ENCODE measurements at places on chromosomes 4 and X.

DNA sequence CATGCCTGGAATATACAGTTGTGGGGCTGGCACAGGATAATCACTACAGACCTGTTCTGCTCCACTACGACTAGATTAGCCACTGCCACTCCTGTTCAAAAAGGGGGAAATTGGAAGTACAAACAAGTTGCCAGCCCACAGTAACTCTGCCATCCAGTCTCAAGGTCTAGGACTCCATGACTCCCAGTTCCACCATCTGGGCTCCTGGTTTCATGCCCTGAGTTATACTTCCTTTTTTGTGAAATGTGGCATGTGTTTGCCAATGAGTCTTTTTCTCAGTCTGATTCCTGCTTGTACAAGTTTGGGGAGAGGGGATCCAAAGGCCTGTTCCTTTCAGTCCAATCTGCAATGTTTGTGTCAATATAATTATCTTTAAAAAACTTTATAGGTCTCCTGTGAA, 1.0 kb upstream of the BLOC1S4 start:
- no peak for DNase-seq

DNA sequence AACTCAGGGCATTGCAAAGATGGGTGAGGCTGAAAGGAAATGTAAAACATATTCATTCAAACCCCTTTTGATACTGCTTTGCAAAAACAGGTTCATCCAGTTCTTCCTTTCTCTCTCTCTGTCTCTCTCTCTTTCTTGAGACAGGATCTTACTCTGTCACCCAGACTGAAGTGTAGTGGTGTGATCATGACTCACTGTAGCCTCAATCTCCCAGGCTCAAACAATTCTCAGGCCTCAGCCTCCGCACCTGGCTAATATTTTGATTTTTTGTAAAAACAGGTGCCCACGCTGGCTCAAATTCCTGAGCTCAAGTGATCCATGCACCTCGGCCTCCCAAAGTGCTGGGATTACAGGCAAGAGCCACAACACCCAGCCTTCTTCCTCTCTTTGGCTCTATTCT, 15.6 kb upstream of the DCHS2 start:
- DNase-seq: no peak

GRCh38 chr4:123462007-123462406, 65.4 kb downstream of the SPRY1 start:
- no peak for DNase-seq

DNA sequence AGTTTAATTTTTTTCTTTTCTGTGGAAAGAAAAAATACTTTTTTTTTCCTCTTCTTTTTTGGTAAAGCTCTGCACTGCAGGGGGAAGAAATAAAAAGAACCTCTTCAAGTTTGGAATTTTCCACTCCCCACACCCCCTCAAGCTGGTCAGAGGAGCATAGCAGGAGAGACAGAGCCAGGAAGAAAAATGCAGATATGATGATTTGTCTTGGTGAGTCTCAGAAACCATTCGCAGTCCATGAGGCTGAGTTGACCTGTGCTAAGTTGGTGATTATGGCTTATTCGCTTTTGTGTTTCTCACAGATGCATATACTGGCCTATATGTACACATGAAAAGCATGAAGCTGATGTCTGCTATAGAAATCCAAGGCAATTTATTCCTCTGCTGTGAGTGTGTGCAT, 205.9 kb downstream of the LDB2 start:
- DNase-seq: no peak

DNA sequence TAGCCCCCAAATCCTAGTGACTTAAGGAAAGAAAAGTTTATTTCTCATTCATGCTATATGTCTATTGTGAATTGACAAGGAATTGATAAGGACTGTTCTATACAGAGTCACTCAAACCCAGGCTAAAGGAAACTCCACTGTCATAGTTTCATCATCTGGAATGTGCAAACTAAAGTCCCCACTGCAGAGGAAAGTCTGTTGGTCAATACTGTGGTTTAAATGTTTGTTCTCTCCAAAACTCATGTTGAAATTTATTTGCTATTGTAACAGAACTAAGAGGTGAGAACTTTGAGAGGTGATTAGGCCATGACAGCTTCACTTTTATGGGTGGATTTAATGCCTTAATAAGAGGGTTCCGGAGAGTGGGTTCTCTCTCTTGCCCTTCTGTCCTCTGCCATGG, 149.6 kb downstream of the COX18 start:
- no peak for DNase-seq

DNA sequence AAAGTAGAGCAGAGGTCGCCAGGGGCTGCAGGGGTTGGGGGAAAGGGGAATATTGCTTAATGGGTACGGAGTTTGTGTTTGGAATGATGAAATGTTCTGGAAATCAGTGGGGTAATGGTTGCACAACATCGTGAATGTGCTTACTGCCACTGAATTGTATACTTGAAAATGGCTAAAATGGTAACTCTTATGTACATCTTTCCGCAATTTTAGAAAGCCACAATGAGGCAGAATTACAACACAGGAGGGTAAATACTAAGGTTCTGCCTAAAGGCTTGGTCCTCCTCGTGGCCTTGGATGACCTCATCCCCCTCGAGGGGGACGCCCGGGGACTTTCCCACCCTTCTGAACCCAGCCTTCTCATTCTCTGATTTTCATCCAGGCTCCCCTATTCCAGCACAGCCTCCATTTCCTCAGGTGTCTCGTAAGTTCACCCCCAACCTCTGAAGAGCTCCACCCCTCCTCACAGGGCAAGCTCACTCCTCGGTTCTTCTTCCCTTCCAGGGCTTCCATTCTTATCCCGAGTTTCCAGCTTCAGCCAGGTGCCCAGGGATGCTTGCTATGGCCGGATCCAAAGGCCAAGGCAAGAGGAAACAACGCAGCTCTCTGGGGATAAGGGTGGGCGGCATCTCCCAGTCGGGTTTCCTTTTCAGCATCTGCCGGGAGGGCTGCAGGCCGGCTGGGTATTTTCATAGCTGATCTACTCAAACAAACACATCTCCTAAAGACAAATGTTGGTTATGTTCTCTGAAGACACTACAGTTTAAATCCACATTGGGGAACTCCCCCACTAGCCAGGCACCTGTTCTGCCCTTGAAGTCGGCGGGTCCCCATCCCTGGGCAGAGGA, 71.3 kb upstream of the ACSL1 start:
- no peak for DNase-seq

- DNase-seq: no peak
These were observed 134.2 kb downstream of the GALNTL6 start for GRCh38 chr4:171947400-171947799.

DNA sequence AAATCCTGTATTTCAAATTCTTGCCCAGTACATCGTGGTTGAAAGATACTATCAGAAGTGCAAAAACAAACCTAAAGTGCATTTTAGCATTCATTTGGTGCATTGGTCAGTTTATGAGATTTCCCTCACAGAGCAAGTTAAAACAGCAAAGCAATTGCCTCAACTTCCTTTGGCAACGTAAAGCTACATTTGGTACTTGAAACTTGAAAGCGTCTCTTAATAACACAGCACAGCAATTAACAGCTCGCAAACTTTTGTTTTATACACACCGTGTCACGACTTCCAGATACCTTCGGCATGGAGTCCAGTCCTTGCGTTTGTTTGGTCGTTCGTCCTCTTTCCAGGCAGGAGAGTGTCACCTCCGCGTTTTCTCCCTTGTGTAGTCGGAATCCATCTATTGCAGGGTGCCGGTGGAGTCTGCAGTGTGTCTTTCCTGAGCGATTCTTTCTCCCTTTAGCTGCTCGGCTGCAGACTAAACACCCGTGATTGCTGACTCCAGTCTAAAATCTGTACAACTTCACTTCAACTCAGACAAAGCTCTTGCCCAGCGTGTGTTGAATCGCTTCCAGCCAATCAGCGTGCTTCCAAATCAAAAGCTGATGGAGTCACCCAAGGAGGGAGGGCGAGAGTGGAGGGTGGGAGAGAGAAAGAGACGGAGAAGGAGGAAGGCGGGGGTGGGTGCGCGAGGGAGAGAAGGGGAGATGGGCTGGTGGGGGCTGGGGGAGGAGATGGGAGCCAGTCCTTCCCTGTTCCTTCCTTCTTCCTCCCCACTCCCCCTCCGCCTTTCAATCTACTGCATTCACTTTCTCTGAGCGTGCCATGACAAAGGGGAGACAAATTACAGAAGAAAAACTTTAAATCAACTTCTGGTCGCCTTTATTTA, at the start of gene PCDH18:
Gene PCDH18, minus strand, starts transcription at position 509 of the 883 bp plus-strand sequence. Its CDS starts 406 bp downstream, at position 103.
- peak; percentile 16 for DNase-seq

GRCh38 chrX:72685810-72686456, 28.2 kb downstream of the PHKA1 start:
- no peak for DNase-seq

DNA sequence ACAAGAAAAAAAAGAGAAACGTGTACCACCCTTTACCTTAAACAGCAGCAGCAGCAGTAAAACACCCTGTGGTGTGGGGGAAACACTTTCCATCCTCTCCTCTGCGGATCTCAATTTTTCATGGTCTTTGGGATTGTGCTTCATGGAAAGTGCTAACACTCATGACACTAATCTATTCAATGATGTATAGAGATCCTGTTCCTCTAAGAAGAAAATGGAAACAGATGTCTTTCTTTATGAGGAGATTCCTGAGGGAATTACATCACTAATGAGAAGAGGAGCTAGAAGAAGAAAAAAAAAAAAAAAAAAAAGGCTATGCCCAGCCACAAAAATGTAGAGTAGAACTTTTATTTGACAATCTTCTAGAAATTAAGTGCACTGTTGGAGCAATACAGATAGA, 62.9 kb upstream of the NDST3 start:
- no peak for DNase-seq

- no peak for DNase-seq
These were observed 124.7 kb upstream of the TMEM164 start for GRCh38 chrX:109878236-109878635.

DNA sequence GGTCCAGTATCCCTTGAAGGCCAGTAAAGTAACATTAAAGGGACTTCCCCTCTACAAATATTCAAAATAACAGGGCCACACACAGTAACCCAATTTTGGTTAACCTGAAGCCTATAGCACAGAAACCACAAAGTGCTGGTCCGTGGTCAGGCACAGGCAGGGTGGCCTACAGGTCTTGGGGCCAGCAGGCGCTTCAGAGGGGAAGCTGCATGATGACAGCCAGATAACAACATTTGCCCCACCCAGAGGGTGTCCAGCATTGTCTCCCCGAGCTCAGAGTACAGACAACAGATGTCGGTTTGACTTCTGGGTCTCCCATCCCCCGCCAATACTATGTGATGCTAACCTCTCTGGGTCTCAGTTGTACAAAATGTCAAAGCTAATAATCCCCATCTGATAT, 51.1 kb downstream of the SH3KBP1 start:
- DNase-seq: no peak

DNA sequence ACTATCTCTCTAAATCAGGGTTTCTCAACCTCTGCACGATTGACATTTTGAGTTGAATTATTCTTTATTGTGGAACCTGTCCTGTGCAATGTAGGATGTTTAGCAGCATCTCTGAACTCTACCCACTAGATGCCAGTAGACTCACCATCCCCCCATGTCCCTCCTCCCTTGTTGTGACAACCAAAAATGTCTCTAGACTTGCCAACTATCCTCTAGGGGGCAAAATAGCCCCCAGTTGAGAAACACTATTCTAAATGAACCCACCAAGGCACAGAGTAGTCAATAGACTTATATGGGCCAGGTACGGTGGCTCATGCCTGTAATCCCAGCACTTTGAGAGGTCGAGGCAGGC, 49.1 kb upstream of the GAB1 start:
- DNase-seq: no peak

DNA sequence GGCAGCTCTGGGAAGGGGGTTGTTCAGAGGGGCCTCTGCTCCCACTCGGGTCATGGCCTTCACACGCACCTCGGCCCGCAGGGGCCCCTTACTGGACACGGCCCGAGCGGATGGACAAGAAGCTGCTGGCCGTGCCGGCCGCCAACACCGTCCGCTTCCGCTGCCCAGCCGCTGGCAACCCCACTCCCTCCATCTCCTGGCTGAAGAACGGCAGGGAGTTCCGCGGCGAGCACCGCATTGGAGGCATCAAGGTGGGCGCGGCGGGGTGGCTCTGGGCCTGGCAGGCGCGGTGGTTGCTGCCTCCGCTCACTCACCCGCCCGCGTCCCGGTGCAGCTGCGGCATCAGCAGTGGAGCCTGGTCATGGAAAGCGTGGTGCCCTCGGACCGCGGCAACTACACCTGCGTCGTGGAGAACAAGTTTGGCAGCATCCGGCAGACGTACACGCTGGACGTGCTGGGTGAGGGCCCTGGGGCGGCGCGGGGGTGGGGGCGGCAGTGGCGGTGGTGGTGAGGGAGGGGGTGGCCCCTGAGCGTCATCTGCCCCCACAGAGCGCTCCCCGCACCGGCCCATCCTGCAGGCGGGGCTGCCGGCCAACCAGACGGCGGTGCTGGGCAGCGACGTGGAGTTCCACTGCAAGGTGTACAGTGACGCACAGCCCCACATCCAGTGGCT, 8.3 kb downstream of the FGFR3 start:
- DNase-seq: no peak

DNA sequence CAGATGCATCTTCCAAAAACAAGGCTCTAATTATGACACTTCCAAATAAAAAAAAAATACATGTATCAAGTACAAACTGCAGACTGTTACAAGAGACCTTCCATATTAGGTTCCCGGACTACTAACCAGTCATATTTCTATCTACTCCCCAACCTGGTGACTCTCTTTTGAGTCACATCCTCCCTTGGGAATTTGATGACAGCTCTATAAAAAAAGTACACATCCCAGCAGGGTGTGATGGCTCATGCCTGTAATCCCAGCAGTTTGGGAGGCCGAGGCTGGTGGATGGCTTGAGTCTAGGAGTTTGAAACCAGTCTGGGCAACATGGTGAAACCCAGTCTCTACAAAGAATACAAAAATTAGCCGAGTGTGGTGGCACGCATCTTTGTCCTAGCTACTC, 14.9 kb downstream of the RPGR start:
- no peak for DNase-seq

DNA sequence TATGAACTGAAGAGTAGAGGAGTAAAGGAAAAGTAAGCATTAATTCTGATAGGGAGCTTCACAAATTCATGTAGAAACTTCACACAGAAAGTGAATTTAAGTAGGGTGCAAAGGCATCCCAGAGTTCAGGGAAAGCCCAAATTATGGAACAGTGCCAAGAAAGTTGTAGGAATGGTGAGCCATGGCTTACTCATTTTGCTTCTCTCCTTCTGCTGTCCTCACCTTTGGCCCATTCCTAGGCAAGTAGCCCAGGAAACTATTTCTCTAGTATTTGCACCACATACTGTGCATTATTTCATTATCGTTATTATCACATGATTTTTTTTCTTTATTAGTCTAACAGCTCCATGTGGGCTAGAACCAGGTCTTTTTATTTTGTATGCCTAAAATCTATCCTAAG, 34.9 kb upstream of the IL1RAPL1 start:
- DNase-seq: no peak

DNA sequence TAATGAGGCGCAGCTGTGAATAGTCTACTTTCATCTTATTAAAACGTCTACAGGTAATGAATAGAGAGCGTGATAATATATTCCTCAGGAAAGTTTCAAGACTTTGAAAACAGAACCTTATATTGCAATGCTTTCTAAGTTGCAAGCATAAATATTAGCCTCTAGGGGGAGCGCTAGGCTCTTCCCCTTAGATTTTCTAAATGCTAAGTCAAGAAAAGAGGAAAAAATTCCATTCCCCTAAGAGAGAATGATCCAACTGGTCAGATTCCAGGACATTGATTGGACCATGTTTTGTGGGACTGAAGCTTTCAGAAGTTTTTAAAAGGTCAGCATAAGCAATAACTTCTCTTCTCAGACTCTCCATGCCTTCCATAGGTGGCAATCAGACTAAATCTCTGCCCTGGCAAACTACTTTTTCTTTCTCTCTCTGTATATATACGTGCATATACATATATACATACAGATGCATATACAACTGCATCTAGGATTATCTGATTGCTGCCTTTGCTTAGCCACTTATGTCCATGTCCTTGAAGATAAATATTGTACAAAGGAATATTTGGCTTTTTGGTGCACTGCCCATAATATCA, 492.9 kb downstream of the INPP4B start:
- DNase-seq: no peak

GRCh38 chr4:109801895-109802319, at the start of gene CFI:
TSS of gene CFI (minus strand) at chr4:109801999. CDS start at chr4:109801971, 28 bp downstream.
- DNase-seq: no peak
